ENCODE measurements at places on chromosomes 1 and 21.

- no peak for DNase-seq
Measured at GRCh38 chr1:103170609-103171008, 62.3 kb upstream of the COL11A1 start.

DNA sequence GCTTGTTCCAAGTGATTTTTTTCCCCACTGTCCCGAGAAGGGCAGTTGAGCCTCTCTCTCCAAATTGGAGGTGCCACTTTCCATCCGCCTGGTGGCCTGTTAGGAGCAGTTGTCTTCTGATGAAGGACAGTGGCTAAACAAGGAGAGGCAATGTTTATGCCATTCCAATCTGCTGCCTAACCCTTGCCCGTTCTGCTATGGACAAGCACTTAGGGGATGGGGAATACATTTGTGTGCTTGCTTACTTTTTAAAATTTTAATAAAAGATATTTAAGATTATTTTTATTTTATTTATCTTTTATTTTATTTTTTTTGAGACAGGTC, 12.0 kb downstream of the COQ8A start:
- DNase-seq: no peak

GRCh38 chr1:204455831-204456145, 38.8 kb downstream of the PIK3C2B start:
- DNase-seq: no peak

- DNase-seq: no peak
Measured at GRCh38 chr1:91651243-91651642, 150.6 kb downstream of the CDC7 start.

DNA sequence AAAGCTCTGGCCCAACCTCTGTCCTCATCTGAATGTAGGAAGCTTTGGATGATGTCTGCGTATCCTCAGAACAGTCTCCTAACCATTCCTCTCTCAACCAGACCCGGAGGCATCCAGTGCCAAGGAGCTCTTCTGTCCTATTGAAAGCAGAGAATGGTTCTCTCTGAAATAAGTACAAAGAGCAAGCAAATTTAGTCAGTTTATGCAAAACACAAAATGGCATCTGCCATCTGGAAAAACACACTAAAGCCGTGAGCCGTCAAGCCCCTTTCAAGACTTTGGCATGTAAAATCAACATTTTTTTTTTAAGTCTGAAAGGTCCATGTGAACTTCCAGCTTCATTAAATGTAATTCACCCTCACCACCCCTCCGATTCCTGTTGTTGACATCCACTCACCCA, 21.7 kb upstream of the PROX1 start:
- no peak for DNase-seq

DNA sequence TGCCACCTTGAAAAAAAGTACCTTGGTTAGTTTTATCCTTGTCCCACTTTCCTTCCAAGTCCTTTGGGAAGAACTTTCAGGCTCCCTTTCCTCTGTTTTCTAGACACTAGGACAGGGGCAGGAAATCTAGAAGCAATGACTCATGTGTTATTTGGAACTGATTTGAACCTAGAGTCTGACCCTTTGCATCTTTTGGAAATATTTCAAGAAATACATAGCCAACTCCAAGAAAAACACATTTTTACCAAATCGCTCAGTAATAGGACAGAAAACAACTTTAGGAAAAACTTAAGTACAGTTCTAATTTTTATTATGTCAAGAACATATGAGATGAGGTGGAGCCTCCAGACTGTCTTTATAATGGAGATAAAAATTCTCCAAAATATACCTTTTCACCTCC, 292.4 kb downstream of the PTBP2 start:
- no peak for DNase-seq

DNA sequence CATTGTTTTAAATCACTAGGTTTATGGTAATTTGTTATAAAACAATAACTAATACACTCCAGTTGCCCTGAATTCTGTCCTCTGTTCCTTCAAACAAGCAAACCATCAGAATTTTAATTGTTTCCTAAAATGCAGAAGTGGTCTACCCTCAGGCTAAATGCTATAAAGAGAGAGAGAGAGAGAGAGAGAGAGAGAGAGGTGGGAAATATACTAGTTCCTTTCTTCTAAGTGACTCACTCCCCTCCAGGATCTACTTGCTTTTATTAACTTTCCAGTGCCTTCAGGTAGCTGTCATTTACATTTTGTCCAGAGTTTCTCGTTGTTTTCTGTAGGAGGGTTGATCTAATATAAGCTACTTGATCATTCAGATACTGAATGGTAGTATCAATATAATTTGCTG, 26.4 kb downstream of the LRRC53 start:
- DNase-seq: no peak

GRCh38 chr1:179128520-179128919, 46.6 kb downstream of the TOR3A start:
- DNase-seq: no peak

GRCh38 chr1:163071405-163072255, 2.5 kb downstream of the RGS4 start:
- DNase-seq: no peak

- DNase-seq: no peak
Measured at GRCh38 chr1:209403921-209404320, 179.6 kb upstream of the CAMK1G start.

DNA sequence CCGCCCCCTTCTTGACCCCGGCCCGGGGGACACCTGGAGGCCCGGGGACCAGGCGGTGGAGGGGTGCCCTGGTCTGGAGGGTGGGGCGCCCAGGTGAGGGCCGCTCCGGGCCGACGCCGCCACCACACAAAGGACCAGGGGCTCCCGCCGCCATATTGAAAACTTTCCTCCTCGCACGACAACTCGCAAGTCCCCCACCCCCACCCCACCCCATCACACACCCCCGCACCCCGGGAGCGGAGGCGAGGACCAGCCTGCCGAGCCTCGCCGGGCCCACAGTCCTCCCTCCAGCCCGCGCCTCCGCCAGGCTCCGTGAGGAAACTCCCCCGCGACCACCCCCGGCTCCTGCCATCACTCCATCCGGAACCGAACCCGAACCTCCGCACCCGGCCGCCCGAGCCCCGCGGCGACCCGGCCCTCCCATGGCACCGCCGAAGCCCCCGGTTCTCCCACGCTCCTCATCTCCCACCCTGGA, 733 bp downstream of the KDM5B start:
- peak; percentile 36 for DNase-seq

- DNase-seq: no peak
Measured at GRCh38 chr21:45379901-45380330, 25.0 kb upstream of the COL18A1 start.

- no peak for DNase-seq
Measured at GRCh38 chr1:234398849-234399381, 25.7 kb downstream of the COA6 start.

DNA sequence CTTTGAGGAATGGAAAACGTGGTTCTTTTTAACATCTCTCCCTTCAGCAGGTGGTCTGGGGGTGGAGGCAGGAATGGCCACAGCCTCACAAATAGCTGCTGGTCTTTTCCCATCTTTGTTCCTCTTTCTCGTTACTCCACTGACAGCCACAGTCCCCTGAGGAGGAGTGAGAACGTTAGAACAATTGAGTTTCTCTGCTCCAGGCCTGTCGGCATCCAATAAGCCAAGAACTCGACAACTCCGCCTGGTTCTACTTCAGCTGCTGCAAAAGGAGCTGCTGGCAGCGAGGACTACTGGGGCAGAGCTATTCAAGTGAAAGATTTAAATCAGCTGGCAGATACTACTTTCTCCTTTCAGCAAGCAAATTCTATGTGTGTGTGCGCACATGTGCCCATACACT, 169.5 kb upstream of the GALNT2 start:
- no peak for DNase-seq
